ENCODE measurements at places on chromosomes 1 and 21.

DNA sequence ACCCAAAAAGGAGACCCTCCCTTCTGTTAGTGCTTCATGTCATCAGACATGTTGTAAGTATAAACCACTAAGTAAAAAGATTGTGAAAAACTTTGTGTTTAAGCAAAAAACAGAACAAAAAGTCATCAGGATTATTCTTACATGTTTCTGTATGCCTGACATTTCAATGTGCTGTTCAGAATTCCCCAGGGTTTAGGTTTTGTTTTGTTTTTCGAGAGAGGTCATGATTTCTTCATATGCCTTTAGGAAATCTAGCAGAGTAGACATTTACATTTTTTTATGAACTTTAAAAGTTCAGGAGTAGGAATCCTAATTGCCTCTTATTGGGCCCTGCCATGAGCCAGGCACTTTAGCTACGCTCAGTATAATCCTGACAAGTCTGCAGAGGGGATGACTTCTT is 85.3 kb downstream of the VPS13D start:
- no peak overlapping the region for H3K27ac ChIP-seq
- H3K4me1 ChIP-seq: no peaks in the 10 kb centered on the region
- H3K27me3 ChIP-seq: no peaks in the 10 kb centered on the region
- no peak overlapping the region for H3K4me3 ChIP-seq
- DNase-seq: no peak
- peaks cover 41% of the 10 kb centered on the region for H3K36me3 ChIP-seq

- no peaks in the 10 kb centered on the region for H3K27me3 ChIP-seq
- DNase-seq: no peak
- peaks cover 30% of the 10 kb centered on the region for H3K4me1 ChIP-seq
Measured at GRCh38 chr1:228500143-228500734, 13.1 kb downstream of the RNF187 start.

DNA sequence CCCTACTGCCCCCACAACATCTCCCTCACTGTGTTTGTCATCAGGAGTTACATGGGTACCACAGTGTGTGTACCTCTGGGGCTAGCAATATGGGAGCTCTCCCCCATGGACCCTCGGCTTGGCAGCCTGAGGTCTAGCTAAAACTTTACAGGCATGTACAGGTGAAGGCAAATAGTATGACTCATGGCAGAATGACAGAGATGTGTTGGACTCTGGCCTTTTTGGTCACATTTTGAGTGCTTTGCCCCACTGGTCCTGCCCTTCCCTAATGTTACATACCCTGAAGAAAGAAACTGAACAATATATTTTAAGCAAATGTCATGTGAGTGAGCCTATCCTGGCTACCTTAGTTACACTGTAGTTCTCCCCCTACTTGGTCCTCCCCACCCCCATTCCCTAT is 124.0 kb downstream of the NGF start:
- DNase-seq: no peak
- peaks cover 13% of the 10 kb centered on the region for H3K27me3 ChIP-seq
- H3K4me3 ChIP-seq: no peak overlapping the region
- no peaks in the 10 kb centered on the region for H3K36me3 ChIP-seq
- no peak overlapping the region for H3K27ac ChIP-seq

DNA sequence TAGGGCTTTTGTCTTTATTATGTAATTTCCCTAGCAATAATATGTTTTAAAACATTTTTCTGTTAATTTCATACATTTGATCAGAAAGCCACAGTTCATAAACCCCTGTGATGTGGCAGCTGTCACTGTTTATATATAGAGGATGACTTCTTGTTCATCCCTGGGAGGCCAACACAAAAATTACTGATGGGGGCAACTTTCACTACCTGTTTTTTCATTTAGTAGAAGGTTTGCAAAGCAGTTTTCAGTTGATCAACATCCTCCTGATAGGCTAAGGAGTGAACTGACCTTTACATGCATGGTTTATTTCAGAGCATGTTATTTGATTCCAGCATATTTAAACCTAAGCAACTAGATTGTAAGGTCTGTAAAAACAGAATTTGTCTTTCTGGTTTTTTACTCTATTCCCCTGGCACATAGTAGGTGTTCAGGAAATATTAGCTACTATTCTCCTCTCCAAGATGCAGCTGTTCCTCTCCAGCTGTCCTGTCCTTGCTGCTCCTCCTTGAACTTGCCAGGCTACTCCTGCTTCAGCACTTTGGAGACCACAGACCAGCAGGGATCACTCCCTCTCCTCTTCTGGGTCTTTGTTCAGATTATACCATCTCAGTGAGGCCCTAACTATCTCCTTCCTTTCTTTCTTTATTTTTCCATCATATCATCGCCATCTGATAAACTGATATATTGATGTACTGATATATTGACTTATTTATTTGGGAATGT is 54.7 kb downstream of the ROR1 start:
- H3K27ac ChIP-seq: no peak overlapping the region
- H3K4me1 ChIP-seq: no peaks in the 10 kb centered on the region
- H3K4me3 ChIP-seq: no peak overlapping the region
- H3K27me3 ChIP-seq: peaks cover 10% of the 10 kb centered on the region
- H3K36me3 ChIP-seq: no peaks in the 10 kb centered on the region
- no peak for DNase-seq

Data from activated CD4-positive, alpha-beta T cell treated with anti-CD3 and anti-CD28 coated beads for 36 hours (primary cell).